Stimulated activated CD8-positive, alpha-beta memory T cell treated with anti-CD3 and anti-CD28 coated beads, Interleukin-7, amount 100 ng/mL, for 1 hour (primary cell): ENCODE measurements at places on chromosomes 1 and 21.

- DNase-seq = no peak
Observed at GRCh38 chr1:202615501-202616354, 94.5 kb downstream of the SYT2 start.

- no peak for DNase-seq
Observed at GRCh38 chr1:61171974-61172373, 89.6 kb downstream of the NFIA start.

GRCh38 chr1:76179219-76179698 lies 104.7 kb downstream of the ST6GALNAC3 start:
- DNase-seq = no peak

GRCh38 chr1:38908821-38909220 lies 27.4 kb upstream of the GJA9 start:
- no peak for DNase-seq

- DNase-seq = no peak
Observed at GRCh38 chr1:54338464-54338863, 67.7 kb downstream of the SSBP3 start.

DNA sequence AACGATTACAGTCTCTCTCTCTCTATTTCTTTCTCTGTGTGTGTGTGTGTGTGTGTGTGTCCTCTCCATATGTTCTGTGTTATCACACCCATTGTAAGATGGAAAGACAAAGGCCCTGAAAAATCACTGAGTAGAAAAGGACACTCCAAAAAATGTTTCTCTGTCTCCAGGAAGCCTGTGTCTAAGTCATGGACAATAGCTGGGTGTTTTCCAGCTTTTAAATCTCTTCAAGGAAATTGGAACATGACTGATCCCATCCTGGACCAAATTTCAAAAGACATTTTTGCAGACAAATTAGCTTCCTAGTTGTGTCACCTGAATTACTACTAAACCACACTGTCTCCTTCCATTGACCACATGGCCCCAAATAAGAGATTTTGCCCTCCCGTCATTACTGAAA lies 31.0 kb upstream of the LMX1A start:
- no peak for DNase-seq

- DNase-seq = no peak
Observed at GRCh38 chr1:233442026-233442780, 114.7 kb downstream of the MAP3K21 start.

GRCh38 chr1:199512037-199512710 lies 515.3 kb upstream of the NR5A2 start:
- no peak for DNase-seq

- DNase-seq = no peak
Observed at GRCh38 chr1:227937838-227938145, 9.9 kb downstream of the WNT9A start.
